ENCODE measurements at places on chromosomes 3 and 15.

DNA sequence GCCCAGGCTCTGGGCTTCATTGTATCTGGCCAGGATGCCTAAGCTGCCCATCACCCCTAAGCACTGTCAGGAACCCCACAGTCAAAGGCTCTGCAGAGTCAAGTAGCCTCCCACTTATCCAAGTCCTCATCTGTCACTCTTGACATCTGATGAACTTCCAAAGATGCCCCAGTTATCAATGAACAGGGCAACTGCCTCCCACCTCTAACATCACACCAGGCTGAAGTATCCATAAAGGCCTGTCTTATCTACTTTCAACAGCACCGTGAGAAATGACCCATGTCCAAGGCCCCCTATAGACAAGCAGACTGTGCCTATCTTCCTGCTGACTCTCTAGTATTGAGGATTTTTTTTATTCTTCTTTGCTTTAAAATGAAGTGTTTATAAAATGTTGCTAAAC, 56.4 kb downstream of the TRIM69 start:
- no peak for DNase-seq

- peak; percentile 75 for DNase-seq
Measured at GRCh38 chr3:127585163-127585812, 5.2 kb downstream of the TPRA1 start.

- no peak for DNase-seq
Measured at GRCh38 chr3:175606650-175607318, 747.6 kb downstream of the NAALADL2 start.

DNA sequence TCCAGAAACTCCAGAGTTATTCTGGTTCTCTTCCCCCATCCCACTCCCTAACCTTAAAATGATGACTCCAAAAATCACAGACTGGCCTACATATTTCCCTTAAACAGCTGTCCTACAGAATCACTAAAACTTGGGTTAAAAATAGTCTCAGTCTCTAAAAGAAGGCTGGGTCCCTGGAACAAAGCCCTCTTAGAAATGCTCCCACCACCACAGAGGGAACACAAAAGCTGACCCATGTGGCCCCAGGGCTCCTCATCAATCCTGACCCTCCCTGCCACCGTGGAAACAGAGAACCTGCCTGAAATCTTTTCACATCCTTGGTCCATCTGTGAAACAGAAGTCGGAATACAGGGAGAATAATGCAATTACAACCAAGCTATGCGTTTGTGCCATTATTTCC, 55.7 kb upstream of the DCLK3 start:
- peak; percentile 47 for DNase-seq

DNA sequence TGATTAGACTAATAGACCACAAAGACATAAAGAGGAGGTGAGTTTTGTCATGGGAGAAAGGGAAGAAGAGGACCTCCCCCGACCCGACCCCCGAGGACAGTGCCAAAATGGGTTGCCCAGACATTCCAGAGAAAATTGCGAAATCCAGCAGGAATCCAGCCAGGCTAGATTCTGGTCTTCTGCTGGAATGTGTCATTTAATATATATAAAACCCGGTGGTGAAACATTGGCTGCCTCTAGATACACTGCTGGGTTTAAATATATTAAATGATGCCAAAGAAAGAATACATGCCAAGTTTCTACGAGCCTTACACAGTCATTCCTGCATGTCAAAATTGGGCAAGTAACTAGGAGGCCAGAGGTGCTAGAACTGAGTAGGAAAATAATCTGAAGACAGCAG, 45.3 kb upstream of the SPESP1 start:
- peak; percentile 71 for DNase-seq

DNA sequence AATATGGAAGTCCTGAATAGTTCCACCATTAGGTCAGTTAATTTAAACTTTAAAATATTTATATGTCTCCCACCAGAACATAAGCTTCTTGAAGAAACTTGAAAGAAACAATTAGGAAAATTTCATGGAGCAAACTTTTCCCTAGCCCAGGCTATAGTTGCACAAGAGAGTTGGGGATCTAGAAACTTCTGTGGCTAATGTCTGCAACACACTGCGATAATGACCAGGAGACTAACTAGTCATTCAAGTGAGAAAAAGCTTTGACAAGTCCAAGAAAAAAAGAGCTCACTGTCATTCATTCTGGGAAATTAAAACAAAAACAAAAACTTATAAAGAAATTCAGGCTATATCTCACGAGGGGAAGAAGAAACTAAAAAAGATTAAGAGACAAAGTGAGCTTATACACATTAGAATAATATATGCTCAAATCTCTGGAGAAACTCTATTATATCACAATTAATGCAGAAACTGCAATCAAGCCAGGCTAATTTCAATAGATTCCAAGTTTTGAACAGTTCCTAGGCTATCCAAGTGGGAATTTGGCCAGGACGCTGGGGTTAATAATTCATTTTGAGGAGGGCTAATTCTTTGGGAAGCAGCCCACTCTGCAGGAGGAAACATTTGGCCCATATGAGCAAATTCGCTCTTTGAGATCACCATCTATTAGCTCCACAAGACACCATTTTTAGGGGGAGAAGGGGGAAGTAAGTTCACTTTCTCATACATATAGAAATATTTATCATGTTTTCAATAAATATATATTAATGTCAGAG, 134.6 kb downstream of the MEIS2 start:
- no peak for DNase-seq

DNA sequence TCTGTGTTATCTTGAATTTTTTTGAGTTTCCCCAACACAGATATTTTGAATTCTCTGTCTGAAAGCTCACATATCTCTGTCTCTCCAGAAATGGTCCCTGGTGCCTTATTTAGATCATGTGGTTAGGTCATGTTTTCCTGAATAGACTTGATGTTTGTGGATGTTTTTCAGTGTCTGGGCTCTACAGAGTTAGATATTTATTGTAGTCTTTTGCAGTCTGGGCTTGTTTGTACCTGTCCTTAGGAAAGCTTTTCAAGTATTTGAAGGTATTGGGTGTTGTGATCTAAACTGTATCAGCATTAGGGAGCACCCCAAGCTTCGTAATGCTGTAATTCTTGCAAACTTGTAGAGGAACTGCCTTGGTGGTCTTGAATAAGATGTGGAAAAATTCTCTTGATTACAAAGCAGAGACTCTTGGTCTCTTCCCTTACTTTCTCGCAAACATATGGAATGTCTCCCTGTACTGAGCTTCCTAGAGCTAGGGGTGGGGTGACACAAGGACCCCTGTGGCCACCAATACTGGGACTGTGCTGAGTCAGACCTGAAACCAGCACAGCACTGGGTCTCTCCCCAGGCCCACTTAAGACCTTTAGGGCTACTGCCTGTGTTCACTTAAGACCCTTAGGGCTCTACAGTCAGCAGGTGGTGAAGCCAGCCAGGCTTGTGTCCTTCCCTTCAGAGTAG, 26.5 kb downstream of the TM4SF18 start:
- DNase-seq = peak; percentile 15

- DNase-seq = peak; percentile 18
Measured at GRCh38 chr3:65490114-65490513, 548.6 kb downstream of the MAGI1 start.

- DNase-seq = no peak
Measured at GRCh38 chr3:53547327-53547726, 52.9 kb downstream of the CACNA1D start.

DNA sequence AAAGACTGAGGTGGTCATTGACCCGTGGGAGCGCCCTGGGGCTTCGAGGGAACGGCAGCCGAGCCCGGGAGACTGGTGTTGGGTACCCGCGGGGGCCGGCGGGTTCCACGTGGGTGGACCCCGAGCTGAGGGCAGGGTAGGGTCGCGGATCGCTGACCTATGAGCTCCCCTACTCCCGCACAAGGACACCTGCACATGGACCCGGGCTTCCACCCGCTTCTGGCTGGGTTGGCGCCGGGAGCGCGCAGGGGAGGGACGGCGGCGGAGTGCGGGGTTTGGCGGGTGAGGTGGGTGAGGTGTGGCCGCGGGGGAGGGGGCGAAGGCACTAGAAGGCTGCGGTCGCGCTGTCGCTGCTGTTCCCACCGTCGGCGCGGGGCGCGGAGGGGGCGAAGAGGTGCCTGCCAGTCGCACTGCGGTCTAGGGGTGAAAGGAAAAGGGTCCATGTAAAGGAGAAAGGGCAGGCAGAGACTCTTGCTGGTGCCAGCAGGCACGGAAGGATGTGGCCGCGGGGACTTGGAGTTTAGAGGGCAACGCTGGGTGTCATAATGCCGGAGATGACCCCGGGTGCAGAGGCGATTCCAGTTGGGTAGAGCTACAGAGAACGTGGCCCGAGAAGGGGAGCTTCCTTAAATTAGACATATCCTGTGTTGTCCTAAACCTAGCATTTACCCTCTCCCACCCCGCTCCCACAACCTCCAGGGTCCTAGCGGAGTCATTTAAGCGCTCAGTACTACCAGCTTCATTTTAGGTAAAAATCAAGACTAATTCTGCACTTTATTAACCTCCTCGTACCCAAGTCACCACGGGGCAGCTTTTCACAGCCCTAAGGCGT, 245.9 kb upstream of the TOPAZ1 start:
- DNase-seq = no peak

DNA sequence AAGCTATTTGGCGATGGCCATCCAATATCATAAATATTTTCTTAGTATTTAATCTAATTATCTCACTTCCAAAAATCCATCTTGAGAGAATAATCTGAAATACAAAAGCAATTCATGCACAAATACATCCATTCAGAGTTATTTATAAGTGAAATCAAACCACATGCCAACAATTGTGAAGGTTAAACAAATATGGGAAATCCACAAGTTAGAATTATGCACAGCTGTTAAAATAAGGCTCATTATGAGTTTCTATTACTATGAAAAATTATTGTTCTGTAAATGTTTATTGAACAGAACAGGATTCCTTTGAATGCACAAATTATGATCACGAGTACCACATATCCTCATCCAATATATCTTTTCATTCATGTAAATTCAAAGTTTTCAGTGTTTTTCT, 267.7 kb downstream of the PLOD2 start:
- DNase-seq = no peak

DNA sequence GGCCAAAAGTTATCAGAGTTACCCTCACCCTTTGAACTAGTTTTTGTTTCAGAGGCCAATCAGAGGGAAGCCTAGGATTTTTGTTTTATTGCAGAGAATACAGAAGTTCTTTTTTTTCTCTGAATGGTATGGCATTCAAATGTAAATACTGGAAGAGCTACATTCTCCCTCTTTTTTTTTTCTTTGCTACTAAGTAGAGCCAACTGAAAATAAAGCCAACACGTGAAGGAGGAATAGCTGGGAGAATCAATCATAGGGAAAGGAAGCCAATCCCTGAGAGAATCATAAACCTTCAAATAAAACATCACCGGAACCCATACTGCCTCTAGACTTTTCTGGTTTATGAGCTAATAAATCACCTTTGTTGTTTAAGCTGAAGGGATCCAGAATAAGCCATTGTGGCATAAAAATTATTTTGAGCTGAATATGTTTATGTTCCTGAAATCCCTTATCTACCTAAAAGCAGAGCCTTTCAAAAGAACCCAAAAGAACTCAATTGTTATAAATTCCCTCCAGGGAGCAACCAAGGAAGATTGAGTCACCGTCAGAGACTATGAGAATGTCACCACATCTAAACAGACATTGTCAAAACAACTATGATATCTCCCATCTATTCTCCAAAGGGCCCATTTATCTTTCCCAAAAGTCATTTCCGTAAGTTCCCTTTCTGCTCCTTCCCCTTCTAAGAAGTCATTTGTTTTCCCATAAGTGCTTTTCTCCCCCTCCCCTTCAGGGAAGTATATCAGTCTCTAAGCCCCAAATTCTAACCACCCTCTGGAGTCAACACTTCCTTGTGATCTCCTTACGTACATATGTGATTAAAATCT, 3.8 kb upstream of the ZNF280D start:
- DNase-seq = no peak

DNA sequence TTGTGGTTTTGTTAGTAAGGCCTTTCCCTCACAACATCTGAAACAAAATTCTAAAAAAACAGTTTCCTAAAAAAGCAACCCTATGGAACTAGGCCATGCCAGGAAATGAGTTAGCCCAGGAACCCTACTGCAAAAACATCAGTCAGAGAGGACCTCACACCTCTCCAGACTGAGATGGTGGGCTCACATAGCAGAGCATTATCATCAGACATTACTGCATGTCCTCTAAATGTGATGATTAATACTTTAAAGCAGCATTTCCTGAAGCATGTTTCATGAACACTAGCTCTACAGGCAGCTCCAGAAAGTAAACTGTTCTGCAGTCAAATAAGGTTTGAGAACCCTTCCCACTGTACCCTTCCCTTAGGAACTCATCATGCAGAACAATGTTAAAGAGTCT, 232.3 kb upstream of the MRPL3 start:
- DNase-seq = no peak

DNA sequence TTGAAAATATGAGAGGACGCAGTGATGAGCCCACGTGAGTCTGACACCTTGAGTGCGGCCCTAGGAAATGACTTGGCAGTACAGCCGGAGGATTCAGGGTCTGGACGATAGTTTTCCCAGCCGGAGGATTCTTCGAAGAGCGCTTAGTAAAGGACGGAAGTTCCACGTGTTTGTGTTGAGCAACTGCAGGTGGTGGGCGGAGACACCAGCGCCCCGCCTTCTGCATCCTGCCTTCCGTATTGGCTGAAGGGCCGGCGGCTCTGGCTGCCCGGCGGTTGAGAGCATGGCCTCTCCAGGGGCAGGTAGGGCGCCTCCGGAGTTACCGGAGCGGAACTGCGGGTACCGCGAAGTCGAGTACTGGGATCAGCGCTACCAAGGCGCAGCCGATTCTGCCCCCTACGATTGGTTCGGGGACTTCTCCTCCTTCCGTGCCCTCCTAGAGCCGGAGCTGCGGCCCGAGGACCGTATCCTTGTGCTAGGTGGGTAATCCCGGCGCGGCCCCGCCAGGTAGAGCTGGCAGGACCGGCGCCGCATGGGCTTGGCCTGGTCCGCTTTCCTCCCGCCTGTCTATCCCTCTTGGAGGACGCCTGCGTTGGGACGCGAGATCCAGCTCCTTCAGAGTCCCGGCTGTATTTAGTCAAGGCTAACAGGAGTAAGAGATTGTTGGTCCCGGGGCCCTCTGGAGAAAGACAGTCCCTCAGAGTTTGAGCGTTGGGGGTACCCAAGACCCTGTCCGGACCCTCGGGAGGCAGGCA, at the start of gene EEF1AKMT4:
TSS of gene EEF1AKMT4 (plus strand) at position 261 of the 755 bp plus-strand sequence. CDS start at position 284, 23 bp downstream.
- peak; percentile 99 for DNase-seq

GRCh38 chr15:101578443-101578894, 73.7 kb downstream of the TM2D3 start:
- DNase-seq = peak; percentile 58

DNA sequence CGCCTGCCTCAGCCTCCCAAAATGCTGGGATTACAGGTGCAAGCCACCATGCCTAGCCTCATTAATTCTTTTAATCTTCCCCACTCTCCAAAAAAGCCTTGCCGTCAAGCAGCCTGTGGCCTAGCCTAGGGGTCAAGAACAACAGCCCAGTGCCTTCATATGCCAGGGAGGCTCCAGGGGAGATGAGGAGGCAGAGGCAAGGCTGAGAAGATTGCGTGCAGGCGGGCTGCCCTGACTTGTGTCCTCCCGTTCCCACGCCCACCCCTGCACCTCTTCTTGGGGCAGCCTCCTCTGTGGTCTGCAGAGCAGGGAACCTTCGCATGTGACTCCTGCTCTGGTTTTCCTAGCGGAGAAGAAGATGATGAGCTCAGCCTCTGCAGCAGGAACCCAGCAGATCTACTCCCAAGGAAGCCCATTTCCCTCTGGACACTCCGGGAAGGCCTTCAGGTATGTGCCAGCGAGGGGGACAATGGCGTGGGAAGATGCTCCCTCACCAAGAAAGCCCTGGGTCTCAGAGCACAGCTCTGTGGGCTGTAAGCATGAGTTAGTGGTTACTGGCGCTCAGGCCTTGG, 118.5 kb upstream of the ABHD17C start:
- no peak for DNase-seq

GRCh38 chr3:66269411-66269810, 48.6 kb downstream of the SLC25A26 start:
- no peak for DNase-seq

GRCh38 chr3:114405202-114405990, 111.6 kb downstream of the TIGIT start:
- no peak for DNase-seq

- DNase-seq = no peak
Measured at GRCh38 chr3:35044190-35044589, 595.1 kb upstream of the ARPP21 start.
